ENCODE measurements at places on chromosomes 12 and 14. TPM values are rescaled to one million over a fixed set of nuclear protein-coding genes. Genes with fewer than 3 reads are reported as not detected.
A peak's percentile ranks its signal among the peaks of the same experiment; 100 is the strongest.

GRCh38 chr12:53757101-53757770 lies 5.5 kb upstream of the CISTR start:
- DNase-seq: peak; percentile 68

- DNase-seq: no peak
These were observed 220.6 kb upstream of the OR4E1 start for GRCh38 chr14:21894003-21894897.

DNA sequence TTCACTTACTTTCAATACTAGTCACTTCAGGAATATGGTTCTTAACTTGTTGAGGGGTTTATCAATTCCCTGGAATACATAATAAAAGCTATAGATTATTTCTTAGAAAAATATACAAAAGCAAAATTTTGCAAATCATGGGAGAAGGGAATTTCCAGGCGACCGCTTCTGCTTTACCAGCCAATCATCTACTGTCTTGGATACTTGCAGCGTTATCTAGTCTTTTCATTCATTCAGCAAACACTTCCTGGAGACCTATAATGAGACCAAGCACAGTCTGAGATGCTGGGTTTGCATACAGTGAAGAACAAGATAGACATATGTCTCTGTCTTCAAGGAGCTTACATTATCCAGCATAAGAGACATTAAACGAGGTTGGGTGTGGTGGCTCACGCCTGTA lies 1.5 kb upstream of the MRPL42 start:
- DNase-seq: no peak

PRIMA1 gene
- polyA plus RNA-seq: 3.8 TPM

GRCh38 chr14:95462491-95462890 lies 54.0 kb downstream of the SYNE3 start:
- no peak for DNase-seq

DNA sequence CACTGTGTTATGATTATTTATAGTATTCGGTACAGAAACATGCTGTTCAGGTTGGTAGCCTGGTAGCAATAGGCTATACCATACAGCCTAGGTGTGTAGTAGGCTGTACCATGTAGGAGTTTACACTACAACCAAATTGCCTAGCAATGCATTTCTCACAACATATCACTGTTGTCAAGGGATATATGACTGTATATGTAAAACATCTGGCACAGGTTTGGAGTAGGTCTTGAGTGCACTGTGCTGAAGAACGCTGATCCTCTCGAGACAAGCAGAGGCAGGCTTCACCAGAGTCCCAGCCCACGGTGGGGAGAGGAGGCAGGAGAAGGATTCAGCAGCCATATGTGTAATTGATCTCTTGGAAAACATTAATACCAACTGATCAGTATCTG lies 15.0 kb upstream of the TBX5 start:
- no peak for DNase-seq

GRCh38 chr12:81078469-81079196 lies 754 bp downstream of the ACSS3 start:
- DNase-seq: peak; percentile 35

TMEM30B gene
- polyA plus RNA-seq: 1.6 TPM

- DNase-seq: no peak
These were observed 406.3 kb downstream of the ATP23 start for GRCh38 chr12:58347691-58348090.

- no peak for DNase-seq
These were observed 71.7 kb downstream of the IPO8 start for GRCh38 chr12:30624009-30624408.

DNA sequence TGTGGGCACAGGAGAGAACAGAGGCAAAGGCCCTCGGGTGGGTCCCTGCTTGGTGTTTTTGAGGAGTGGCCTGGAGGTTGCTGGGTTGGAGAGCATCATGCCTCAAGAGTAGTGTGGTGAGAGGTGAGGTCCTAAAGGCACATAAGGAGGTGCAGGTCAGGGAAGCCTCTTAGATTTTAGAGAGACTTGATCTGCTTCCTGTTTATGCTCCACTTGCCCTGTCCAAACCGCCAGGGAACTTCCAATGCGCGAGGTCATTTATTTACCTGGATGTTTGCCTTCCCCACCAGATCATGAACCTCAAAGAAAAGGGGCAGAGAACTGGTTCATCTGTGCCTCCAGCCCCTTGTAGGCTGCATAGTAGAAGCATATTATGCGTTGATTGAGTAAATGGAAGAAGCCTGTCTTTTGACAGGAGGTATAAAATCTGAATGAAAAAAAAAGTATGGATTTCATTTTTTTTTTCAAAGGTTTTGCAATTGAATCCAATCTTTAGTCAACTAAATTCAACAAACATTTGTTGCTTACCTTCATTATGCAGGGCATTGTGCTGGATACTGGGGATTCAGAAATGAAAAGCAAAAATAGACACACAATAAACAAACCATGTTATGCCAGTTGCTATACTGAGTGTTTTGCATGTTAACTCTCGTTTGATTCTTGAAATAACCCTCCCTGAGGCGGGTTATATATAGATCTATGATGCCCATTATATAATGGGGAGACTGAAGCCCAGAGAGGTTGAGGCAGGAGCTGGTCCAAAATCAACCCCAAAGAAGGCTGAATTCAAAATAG lies 485.2 kb downstream of the VRK1 start:
- no peak for DNase-seq

- no peak for DNase-seq
These were observed 41.0 kb downstream of the RPGRIP1 start for GRCh38 chr14:21320913-21321312.

DNA sequence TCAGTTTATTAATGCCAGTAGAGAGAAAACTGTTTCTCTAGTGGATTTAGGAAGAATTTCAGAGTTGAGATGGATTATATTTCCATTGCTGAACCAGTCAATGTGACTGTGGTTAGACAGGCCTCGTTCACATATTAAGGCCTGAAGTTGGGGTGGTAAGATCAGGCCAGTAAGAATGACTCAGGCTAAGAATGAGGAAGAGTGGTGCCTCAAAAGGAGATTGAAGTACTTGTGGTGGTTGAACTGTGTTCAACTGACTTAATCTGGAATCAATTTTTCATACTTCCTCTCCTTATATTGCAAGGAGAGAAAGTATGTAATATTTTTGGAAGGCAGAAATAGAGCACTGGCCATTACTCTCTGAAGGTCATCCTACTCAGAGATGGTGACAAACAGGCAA lies 37.8 kb upstream of the ATF7IP start:
- DNase-seq: no peak

- DNase-seq: no peak
These were observed 129.9 kb downstream of the CPNE8 start for GRCh38 chr12:38775457-38775856.

DNA sequence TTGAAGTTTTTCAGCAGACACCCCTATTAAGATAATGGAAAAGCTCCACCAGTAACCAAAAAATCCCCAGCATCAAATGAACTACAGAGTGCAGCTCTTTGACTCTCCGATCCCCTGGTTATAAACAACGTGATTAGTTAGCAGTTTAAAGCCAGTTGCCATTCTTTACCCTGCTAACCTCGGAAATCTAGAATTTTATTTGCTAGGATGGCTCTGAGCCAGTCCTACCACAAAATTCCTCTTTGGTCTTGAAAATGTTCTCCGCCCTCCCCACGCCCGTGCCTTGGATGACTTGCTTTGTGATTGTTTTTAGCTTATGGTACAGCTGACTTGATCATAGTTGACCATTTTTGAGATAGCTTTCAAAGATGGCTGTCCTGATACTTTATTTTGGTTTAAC lies 1.2 kb downstream of the KLHDC2 start:
- DNase-seq: no peak

DNA sequence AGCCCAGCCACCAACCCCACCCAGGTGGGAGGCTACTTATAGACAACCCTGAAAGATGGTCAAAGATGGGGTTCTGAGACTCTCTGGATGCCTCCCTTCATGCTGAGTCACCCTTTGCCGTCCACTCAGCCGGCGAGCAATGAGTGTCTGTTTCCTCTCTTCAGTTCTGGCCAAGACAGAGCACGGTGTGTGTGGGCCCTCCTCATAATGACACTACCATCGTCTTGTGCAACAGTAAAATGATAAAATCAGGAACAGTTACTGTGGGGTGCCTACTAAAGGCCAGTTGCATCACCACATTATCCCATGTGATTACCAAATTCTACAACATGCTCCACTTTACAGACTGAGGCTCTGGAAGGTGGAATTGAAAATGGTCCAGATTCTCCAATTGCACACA lies 7.0 kb upstream of the BDKRB1 start:
- DNase-seq: no peak

GRCh38 chr12:130049666-130050065 lies 112.6 kb upstream of the FZD10 start:
- DNase-seq: no peak

GRCh38 chr12:52267699-52268098 lies 6.7 kb upstream of the KRT86 start:
- no peak for DNase-seq

GRCh38 chr12:6233121-6233971 lies 33.1 kb downstream of the CD9 start:
- no peak for DNase-seq

- DNase-seq: no peak
These were observed 138.4 kb downstream of the SEC23A start for GRCh38 chr14:38964630-38965029.

DNA sequence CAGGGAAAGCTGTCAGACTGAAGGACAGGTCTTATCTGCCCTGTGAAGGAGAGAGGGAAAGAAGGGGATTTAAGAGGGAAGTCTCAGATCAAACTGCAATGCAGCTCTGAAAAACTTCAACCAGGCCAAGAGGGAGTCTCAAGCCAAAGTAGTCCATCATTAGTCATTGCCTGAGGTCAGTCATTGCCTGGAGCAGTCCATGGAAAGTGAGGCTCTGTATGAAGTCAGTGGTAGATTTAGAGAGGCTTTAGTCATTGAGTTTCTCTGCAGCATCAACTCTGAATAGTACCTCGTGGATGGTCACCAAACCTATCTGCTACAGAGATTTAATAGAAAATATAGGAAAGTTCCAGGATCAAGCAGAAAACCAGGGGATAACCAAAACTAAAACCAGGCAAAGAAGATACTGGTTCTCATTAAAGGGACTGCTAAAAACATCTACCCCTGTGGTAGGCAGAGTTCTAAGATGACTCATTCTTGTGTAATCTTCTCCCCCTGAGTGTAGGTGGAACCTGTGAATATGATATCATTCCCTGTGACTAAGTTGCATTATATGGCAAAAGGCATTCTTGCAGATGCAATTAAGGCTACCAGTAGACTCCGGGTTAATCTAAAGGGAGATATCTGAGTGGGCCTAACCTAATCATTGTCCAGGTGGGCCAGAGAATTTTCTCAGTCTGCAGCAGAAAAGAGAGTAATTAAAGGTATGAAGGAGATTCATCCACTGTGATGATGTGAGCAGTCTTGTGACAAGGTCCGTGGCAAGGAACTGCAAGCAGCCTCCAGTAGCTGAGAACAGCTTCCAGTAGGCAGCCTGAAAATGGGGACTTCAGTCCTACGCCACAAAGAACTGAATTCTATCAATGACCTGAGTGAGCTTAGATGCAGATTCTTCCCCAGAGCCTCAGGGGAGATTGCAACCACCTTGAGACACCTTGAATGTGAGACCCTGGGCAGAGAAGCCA lies 123.1 kb downstream of the GALC start:
- DNase-seq: no peak

- DNase-seq: no peak
These were observed 15.2 kb downstream of the GUCY2C start for GRCh38 chr12:14681190-14681589.

DNA sequence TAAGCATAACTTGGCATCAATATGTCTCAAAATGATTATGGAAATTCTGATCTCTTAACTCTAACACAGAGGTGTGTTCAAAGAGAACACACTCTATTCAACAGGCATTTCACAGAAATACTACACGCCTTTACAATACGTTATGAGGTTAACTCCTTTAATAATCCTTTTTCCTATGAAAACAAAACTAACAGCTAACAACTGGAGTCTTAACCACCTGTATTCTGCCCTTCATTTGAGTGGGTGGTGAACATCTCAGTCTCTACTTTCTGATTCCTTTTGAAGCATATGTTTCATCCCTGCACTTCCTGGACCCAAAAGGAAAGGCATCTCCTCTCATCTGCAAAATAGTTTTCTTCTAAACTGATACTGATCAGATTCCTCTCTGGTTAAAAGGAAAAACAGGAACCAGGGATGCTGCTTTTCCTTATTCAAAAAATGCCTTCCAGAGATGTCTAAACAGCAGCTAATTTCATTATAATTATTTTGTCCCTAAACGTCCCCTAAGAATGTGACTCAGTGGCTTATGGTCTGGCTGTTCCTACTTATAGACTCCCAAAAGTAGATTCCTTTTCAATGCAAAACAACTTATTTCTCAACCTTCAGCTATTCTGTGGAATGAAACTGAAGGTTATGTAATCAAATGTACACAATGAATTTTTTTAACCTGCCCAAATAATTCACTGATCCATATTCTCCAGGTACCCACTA lies 24.1 kb downstream of the ITPR2 start:
- DNase-seq: no peak

- peak; percentile 27 for DNase-seq
These were observed 78.0 kb upstream of the IFNG-AS1 start for GRCh38 chr12:67911275-67911600.

- DNase-seq: no peak
These were observed 8.3 kb downstream of the CDKL1 start for GRCh38 chr14:50388256-50388931.

REM2 gene
- not detected for polyA plus RNA-seq
